ENCODE measurements at places on chromosomes 7 and 10. TPM values are rescaled to one million over a fixed set of nuclear protein-coding genes. Genes with fewer than 3 reads are reported as not detected.

- H3K36me3 ChIP-seq, result no peaks in the 10 kb centered on the region
- H3K4me3 ChIP-seq, result no peak overlapping the region
- no peak for DNase-seq
- H3K27me3 ChIP-seq, result no peaks in the 10 kb centered on the region
These were observed 2.1 kb upstream of the XRCC2 start for GRCh38 chr7:152677808-152678670.

The DNAJC30 gene
- polyA plus RNA-seq, result 8.2 TPM

DNA sequence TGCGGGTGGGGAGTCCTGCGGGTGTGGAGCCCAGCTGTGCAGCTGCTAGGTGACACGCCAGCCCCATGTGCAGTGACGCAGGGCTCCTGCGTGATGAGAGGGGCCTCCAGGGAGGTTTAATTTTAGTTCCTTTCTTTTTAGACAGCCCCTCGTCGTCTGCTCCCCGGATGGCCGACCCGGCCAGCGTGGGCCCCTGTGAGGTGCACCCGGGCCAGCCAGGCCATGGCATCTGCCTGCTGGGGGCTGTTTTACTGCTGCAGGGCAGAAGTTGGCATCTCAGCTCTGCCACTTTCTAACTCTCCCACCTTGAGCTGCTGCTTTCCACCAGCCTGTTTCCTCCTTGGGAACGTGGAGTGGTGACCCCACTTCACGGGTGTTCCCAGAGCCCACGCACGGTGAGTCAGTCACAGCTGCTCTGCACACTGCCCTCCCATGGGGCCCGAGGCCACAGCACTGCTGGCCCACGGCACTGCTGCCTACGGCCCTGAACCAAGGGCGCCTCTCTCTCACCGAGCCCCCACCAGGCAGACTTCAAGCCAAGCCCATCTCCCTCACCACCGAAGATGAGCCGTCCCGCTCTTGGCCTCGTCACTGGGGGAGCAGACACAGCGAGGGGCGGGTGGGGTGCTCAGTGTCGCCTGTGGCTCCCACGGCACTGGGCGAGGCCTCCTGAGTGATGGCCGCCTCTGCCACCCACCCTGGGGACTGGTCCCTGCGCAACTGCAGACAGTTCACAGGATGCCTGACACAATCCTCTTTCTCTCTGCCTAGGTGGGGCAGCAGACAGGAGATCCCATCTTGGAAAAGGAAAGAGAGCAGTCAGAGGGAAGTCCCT is 21.3 kb downstream of the CYP2W1 start:
- no peaks in the 10 kb centered on the region for H3K27me3 ChIP-seq
- H3K27ac ChIP-seq, result no peak overlapping the region
- H3K4me1 ChIP-seq, result no peaks in the 10 kb centered on the region
- no peak for DNase-seq

DNA sequence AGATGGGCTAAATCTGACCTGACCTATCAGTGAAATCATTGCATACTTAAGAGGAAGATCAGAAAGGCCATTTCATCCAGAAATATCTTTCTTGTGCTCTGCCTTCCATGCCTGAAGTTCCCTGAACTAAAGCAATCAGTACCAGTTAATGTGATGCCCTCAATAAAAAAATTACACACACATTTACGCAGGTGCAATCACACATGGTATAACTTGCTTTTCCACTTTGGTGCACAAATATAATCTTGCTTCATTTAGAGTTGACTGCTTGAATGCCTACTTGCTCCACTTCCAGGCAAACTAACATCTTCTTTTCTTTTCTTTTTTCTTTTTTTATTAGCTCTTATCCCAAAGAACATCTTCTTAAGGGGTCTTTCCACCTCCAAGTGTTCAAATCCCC is 58.3 kb upstream of the KIF5B start:
- no peaks in the 10 kb centered on the region for H3K27me3 ChIP-seq
- DNase-seq, result no peak
- H3K4me1 ChIP-seq, result no peaks in the 10 kb centered on the region
- H3K27ac ChIP-seq, result no peak overlapping the region
- no peak overlapping the region for H3K4me3 ChIP-seq

The NAT16 gene
- polyA plus RNA-seq, result not detected
